ENCODE measurements at places on chromosomes 3 and 15. TPM values are rescaled to one million over a fixed set of nuclear protein-coding genes. Genes with fewer than 3 reads are reported as not detected.

The GPR160 gene
- 1.0 TPM for total RNA-seq

The EPB42 gene
- not detected for total RNA-seq

The SKOR1 gene
- total RNA-seq, result 0.03 TPM

The PLA2G4B gene
- total RNA-seq, result 1.1 TPM

The PLEKHO2 gene
- 6.1 TPM for total RNA-seq

The MEX3B gene
- total RNA-seq, result 6.7 TPM

The TRMT10C gene
- total RNA-seq, result 33.0 TPM

The PLA2G4F gene
- not detected for total RNA-seq

The GMPPB gene
- total RNA-seq, result 15.0 TPM

The GPR62 gene
- total RNA-seq, result not detected

The CFAP91 gene
- 0.27 TPM for total RNA-seq

The LRRC49 gene
- 5.3 TPM for total RNA-seq

The GUCA1C gene
- not detected for total RNA-seq

The MCTP2 gene
- total RNA-seq, result not detected

The ZFAND6 gene
- total RNA-seq, result 130 TPM

The MUSTN1 gene
- not detected for total RNA-seq

The SLC15A2 gene
- 0.36 TPM for total RNA-seq

The RHOV gene
- total RNA-seq, result 5.3 TPM

The ZNF80 gene
- not detected for total RNA-seq

The ADIPOQ gene
- total RNA-seq, result not detected
